ENCODE measurements at places on chromosomes 7 and 10.

DNA sequence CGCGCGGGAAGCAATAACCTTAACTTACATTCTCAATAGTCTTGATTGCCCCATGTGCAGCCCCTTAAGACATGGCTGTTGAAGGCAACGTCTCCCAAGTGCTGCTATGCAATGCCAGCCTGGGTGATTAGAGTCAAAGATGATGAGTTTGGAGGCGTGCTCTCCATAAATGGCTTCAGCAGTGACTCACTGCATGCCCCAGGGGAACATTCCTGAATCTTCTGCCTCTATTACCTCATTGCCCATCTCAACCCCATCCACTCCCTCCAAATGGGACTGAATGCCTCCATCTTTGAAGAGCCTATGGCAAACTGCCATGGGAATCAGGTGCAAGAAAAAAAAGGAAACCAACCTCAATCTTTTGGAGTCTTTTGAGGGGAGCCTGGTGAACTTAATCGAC, 282.8 kb downstream of the SNX10 start:
- DNase-seq = no peak

DNA sequence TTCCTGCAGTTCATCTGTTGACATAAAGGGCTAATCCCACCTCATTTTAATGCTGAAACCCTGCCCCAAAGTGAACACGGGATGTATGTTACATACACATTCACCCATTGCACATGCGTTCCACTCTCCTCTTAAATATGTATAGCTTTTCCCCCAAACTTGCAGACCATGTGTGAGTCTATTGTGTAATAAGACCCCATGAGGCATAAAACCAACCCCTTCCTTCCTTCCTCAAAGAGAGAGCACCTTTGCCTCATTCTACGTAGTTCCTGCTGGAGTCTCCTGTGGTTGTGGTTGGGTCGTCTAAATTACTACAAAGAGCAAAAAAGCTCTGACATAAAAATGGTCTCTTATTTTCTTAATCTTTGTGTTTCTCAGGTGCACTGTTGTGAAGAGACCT, 345.7 kb upstream of the KLF6 start:
- no peak for DNase-seq

DNA sequence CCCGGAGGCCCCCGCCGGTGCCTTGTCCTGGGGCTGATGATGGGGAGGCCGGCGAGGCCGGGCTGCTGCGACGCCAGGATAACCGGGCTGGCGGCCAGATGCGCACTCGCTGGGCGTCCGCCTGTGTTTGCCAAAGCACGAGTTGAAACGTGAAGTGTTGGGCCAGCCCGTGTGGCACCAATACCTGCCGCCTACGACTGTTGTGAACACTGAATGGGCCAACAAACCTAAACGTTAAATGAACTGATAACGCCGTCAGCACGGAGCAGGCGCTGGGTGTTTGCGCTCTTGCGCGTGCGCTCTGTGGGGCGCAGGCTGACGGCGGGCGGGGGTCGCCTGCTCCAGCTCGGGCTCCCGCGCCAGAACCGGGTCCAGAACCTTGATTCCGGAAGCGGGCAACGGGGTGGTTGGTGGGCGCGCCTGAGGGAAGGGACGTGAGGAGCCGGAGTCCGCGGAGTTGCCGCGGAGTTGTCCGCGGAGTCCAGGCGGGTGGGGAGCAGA, 658 bp downstream of the CYP2E1 start:
- DNase-seq = no peak

- no peak for DNase-seq
These were observed 124.1 kb downstream of the MAD1L1 start for GRCh38 chr7:2108501-2109250.

DNA sequence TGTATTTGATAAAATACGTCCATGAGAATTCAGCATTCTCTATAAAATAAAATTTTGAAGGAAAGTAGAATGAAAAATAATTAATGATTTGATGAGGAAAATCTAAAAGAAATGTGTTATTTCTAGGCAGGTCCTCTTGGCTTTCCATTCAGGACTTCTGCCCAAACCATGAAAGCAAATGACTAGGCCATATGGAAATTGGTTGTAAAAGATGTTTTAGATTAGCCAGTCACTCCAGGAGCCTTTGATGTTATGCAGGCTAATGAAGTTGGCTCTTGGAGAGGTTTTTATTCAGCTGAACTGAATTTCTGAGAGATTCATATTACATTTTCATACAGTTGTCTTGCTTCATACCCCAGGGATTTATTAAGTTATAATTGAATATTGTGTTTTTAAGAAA, 452.8 kb downstream of the SDK1 start:
- DNase-seq = no peak

- DNase-seq = no peak
These were observed 92.6 kb downstream of the INPP5A start for GRCh38 chr10:132630156-132630555.
